OCI-LY7 (cell line): ENCODE measurements at places on chromosomes 2 and 18.
A peak's percentile ranks its signal among the peaks of the same experiment; 100 is the strongest.

DNA sequence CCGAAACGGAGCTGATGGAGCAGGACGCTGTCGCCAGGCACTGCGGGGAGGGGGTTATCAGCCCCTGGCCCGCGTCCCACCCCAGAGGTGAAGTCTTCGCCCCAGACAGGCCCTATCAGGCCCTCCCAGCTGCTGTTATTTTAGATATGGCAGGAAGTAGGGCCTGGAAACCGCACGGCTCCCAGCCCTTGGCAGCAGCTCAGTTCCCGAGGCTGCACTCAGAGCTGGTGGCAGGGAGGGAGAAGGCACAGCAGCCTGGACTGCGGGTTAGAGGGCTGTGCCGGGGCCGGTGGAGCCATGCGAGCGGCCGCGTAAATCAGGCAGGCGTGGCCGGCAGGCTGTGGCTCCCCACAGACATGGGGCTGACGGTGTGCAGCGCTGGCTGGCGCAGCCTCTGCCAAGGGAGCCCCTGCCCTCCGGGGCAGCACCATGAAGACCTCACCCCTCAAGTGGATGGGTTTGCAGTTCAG, 111.4 kb downstream of the NFATC1 start:
- no peak for DNase-seq

DNA sequence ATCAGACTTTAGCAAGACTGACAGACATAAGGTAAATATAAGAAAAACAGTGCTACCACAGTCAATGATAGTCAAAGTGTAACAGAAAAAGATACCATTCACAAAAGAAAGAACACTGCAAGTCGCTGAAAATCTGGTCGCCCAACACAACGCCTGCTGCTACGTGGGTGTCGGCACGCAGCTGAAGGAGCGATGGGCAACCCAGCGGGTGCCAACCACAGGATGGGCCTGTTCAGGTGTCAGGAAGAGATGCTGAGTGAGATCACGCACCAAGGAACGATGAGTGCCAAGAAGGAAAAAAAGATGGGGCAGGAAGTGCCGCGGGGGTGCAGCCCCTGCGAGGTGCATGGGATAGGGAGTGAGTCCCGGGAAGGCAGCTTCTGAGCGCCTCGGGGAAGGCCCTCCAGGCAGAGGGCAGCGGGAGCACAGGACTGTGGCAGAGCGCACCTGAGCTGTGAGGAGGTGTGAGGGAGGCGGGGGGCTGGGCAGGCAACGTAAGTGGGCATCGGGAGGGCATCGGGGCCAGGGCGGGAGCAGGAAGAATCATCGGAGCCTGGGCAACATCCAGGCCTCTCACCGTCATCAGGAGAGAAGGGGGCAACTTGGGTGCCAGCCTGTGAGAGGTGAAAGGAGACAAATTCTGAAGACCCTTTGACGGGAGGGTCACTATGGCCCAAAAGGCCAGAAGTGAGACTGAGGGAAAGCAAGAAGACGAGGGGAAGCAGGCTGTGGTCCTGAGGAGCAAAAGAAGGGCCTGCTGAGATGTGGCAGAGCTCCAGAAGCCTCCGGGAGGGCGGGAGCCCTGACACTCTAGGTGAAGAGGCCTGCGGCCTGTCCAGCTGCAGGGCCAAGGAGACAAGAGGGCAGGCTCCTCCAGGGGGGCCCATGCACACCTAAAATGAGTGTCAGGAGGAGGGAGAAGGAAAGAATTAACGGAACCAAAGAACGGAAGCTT, 14.8 kb upstream of the MTERF4 start:
- no peak for DNase-seq

DNA sequence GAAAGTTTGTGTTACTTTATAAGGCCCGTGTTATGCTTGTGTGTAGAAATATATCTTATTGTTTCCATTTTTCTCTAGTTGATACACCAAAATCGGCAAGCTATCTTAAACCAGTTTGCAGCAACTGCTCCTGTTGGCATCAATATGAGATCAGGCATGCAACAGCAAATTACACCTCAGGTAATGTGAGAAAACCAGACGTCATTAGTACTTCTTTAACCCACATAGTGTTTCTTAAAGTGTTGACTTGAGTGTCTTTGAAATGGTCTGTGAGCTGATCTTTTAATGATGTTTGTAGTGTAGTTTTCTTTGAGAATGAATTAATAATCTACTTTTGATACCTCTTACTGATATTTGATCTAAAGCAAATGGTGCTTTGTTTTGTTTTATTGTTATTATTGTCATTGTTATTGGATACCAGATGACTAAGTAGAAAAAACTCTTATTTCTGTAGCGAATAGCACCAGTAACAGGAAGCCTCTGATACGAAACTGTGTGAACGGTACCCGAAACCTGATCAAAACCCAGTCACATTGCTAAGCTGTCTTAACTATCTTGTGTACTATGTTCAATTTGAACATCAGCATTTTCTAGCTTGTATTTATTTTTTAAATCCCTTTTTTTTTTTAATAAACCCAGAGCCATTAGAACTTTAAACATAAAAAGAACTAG, 53.7 kb downstream of the PTRHD1 start:
- no peak for DNase-seq

- no peak for DNase-seq
These were observed 921.3 kb downstream of the CPS1 start for GRCh38 chr2:211477537-211478275.

- DNase-seq, result no peak
These were observed 131.3 kb downstream of the PXDN start for GRCh38 chr2:1613078-1613445.

DNA sequence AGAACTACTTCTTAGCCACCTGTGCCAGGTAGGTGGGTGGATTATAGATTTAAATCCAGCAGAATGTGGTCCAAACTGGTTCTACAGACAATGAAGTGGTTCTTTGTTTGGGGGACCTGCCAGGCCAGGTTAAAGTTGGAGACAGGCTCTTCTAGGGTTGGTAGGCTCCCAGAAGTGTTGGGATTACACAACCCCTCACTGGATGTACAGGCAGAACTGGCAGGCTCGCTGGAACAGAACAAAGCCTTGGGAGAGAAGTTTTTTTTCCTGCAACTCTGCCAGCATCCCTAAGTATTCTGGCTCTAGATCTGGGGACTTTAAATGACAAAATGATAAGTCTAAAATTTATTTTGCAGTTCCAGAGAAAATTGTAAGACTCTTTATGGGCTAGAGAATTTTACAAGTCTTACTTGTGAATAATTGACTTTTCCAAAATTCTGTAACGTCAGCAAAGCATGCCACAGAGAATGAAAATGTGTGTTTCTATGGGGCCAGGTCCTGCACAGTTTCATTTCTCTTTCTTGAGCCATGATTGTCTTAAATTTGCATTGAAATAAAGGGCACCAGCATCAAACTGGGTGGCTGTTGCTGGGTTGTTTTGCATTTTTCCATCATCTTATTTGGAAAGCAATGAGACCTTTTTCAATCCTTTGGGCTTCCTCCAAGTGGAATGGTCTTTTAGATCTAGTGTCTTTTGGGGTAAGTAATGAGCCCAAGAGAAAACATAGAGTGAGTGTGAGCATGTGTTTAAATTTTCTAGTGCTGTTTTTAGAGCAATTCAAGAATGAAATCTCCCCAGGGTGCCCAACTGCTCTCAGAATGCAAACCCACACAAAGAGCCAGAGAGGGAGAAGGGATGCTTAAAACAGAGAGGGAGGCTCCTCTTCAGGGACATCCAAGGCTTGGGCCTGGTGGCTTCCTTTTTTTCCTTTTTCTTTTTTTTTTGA, 32.4 kb upstream of the ATL2 start:
- DNase-seq, result peak; percentile 87

GRCh38 chr18:77366720-77367641, 117.3 kb downstream of the GALR1 start:
- DNase-seq, result no peak

GRCh38 chr18:62612776-62613175, 90.0 kb downstream of the ZCCHC2 start:
- no peak for DNase-seq

- no peak for DNase-seq
These were observed 187.4 kb upstream of the SLC8A1 start for GRCh38 chr2:40639320-40639719.

- no peak for DNase-seq
These were observed 465.0 kb upstream of the SOX11 start for GRCh38 chr2:5227062-5227699.

- no peak for DNase-seq
These were observed 112.2 kb downstream of the VAPA start for GRCh38 chr18:10025711-10026670.

- no peak for DNase-seq
These were observed 141.8 kb downstream of the CTIF start for GRCh38 chr18:48680339-48681250.

- DNase-seq, result no peak
These were observed 292.9 kb downstream of the STK39 start for GRCh38 chr2:167954495-167954894.

GRCh38 chr18:22683196-22683676, 249.9 kb upstream of the RBBP8 start:
- no peak for DNase-seq

DNA sequence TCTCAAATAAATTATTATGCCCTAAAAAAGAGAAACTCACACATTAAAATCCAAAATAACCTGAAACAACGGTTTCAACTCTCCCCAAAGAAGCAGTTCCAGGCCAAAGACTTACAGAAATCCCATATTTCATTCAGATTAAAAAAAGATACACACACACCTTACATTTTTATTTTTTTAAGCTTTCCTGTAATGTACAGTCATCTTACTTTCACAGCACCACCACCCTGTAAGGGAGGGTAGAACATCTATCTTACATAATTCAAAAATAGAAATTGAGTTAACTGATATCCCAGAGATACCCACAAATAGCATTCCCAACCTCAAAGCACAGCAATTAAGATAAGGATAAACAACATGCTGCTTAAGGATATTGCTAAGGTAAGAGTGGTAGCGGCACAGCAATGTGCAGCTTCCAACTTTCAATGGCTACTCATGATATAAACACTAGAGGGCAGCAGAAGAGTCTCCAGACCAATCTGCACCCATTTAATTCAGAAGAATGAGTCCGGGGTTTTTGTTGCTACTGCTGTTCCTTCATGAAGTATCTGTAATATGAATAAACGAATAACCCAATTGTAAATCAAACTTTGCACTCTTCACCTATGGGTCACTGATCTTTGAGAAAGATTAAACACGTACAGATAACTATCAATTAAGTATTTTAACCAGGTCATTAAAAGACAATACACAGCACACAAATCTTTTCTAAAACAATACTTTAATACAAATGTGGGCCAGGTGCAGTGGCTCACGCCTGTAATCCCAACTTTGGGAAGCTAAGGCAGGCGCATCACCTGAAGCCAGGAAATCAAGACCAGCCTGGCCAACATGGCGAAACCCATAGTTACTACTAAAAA, 11.3 kb downstream of the GFPT1 start:
- peak; percentile 38 for DNase-seq

GRCh38 chr2:64018701-64019082, 536 bp downstream of the VPS54 start:
- DNase-seq, result no peak

DNA sequence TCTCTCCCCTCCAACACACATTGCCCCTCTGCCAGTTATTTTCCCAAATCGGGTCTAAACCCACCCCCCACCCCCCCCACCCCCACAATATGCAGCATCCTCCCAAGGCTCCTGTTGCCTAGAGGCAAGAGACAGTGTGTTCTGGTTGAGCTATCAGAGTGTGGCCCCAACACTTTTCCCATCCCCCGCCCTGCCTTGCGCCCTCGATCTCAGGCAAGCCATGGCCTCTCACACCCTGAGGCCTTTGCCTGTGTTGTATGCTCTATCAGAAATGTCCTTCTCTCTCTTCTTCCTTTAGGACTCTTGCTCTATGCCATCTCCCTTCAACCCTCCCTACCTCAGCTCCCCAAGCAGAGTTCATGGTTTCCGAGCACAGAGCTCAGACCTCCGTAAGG, 9.5 kb upstream of the GRHL1 start:
- no peak for DNase-seq

- DNase-seq, result no peak
These were observed 294.0 kb upstream of the HS6ST1 start for GRCh38 chr2:128612628-128613027.

- no peak for DNase-seq
These were observed 464.3 kb downstream of the NBAS start for GRCh38 chr2:15096873-15097272.
